Activated CD4-positive, alpha-beta T cell treated with anti-CD3 and anti-CD28 coated beads for 36 hours (primary cell): ENCODE measurements at places on chromosomes 7 and 10.
A peak's percentile ranks its signal among the peaks of the same experiment; 100 is the strongest.

DNA sequence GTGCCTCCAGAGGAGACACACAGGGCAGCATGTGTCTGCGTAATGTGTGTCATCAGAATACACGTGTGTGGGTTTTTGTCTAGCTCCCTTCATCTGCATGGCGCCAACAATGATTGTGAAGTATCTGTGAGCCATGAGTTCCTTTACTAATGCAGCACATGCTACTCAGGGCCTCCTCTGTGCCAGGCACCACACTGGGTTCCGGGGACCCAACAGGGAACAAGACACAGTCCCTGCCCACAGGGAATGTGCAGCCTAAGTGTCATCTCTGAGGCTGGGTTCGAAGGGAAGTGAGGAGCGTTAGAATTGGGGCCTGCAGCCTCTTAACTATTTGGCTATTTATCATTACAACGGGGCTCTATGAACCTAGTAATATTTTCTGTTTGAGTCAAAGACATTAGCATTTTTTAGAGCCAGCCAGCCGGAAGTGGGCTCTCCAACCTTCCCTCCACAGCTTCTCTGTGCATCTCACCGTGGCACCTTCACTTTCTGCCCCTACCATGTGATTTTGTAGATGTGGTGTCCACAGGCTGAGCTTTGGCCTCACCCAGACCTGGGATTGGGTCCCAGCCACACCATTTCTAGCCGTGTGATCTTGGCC, 43.9 kb upstream of the SRGN start:
- DNase-seq = peak; percentile 60

DNA sequence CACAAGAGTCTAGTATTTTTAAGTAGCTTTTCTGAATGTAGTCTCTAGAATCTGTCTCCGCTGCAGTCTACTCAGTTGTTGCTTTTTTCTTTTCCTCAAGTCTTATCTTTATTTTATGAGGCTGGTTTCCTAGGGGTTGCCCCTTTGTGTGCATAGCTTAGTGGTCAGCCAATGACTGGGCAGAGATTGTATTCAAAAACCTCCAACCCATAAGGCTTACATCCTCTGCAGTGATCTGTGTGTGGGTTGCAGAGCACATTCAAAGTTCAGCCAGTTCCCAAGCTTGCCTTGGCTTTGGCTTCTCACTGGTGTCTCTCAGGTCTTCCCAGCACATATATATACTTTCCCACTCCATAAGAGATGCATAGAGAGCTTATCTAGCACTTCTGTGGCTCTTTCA, 160.0 kb upstream of the TCF7L2 start:
- DNase-seq = no peak

DNA sequence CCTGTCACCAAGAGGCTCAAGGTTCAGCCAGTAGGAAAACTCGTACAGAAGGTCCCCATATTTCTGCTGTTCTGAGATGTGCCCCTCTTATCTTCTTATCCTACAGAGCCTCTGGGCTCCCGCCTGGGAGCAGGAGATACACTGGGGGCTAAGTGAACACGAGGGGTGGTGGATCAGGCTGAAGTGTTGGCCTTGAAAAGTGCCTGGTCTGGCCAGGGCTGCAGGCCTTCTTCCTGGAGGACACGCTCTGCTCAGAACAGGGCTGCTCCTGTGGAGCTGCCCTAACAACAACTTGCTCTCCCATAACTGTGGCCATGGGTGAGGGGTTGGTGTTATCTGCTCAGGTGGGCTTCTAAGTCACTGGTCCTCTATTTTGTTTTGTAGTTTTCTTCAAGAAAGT, 33.7 kb downstream of the C10orf120 start:
- no peak for DNase-seq

- DNase-seq = peak; percentile 7
Observed at GRCh38 chr10:44385696-44386441, 972 bp upstream of the CXCL12 start.

DNA sequence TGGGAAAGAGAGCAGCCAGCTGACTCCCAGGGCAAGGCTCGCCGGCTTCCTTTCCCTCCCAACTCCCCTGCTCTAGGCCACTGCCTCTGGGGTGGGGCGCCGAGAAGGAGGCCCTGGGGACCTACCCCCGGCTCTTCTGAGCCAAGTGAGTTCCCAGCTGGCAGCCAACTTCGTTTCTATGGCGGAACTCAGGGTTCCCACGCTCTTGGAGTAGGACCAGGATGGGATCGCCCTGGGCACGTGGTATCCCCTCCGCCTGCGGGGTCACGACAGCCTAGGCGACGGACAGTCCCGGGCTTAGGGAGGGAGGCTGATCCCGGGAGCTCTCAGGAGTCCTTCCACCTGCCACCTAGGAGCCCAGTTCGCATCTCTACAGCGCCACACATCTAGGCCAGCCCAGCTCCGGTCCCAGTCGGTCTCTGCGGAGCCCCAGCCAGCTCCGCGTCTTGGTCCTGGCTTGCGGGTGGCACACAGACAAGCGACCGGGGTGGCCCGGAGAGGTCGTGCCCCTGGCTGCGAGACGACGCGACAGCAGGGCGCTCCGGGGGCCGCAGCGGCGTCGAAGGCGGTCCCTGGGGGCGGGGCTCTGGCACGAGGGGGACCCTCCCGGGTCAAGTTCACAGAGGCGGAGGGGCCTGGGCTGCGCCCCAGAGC, 20.5 kb upstream of the GATA3 start:
- DNase-seq = peak; percentile 34

GRCh38 chr10:78944723-78945312, 123.9 kb upstream of the ZMIZ1 start:
- DNase-seq = no peak

DNA sequence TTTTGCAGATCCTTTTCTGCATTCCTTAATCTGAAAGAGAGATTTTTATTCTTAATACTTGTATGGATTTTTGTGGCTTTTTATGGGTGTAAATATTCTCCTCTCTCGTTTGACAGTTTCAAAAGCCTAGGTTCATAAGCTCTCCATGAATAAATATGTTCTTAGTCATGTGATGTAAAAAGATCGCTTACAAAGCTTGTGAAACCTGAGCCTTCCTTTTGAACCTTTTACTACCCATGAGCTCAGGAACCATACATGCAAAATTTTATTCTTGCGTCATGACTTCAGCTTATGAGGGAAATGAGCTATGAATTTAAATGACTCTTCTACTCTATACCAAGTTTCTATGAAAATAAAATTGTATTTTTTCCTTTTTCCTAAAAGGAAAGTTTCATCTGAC, 98.7 kb downstream of the POLL start:
- no peak for DNase-seq

GRCh38 chr7:110800984-110801383, 289.9 kb upstream of the LRRN3 start:
- DNase-seq = no peak

DNA sequence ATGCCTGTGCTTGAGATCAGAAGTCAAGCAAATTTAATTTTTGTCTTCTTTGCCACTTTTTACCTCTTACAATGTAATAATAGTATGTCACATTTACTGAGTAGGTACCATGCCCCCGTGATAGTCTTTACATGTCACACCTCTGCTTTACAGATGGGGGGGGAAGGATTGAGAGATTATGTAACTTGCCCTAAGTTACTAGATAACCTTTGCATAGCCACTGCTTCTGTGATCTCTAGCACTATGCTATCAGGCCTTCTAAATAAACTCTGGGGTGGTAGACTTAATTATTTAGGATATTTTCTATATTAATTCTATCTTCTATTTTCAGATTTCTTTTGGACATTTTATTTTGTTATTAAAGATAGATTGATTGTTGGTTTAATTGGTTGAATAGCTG, 514.4 kb downstream of the SUGCT start:
- DNase-seq = no peak

- DNase-seq = no peak
Observed at GRCh38 chr10:129719415-129719739, 244.7 kb downstream of the EBF3 start.

- no peak for DNase-seq
Observed at GRCh38 chr10:100041306-100042002, 31.7 kb upstream of the DNMBP start.

- DNase-seq = no peak
Observed at GRCh38 chr10:114051714-114052113, 8.0 kb downstream of the ADRB1 start.

DNA sequence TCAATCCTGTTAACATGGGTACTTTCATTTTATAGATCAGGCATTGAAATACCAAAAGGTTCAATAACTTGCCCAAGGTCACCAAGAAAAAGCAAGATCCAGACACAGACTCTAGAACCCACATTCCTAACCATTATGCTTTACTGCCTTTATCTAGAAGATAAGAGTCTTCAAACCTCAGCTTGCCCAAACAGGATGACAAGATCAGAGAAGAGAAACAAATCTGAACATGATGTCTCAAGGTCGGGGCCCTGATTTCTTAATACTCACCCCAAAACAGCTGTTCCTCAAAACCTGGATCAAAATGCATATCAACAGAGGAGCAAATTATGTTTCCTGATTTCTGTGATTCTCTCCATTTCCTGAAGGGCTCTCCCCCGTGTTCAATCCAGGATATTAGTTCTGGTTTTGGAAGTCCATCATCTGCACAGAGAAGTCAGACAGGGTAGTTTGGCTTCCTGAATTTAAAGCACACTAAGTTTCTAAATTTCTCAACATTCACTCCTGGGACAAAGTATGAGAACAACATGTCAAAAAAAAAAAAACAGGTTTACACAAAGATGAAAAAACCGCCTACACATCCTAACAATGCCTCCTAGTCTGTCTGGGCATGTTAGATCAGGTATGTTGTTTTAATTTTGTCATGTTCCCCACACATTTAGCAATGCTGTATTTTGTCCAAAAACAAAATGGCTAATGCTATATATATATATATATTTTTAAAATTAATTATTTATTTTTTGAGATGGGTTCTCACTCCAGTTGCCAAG, 16.2 kb downstream of the ZNF786 start:
- no peak for DNase-seq

DNA sequence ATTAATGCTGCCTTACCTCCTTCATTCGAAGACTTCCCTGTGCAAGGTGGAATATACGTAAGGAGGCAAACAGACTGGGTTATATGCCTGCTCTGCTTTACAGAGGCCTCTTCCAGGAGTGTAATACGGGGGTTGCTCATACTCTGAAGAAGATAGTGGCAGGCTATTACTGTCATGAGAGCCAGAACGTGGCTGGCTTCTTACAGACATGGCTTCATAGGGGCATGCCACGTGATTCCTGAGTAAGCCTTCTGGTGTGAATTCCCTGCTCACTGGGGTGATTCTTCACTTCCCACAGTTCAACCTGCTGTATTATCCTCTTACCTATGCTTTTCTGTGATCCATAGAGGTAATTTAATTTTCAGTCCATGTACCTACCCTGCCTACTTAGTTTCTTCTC, 141.8 kb downstream of the ST7 start:
- no peak for DNase-seq
